ENCODE measurements at places on chromosomes 6 and 20.

GRCh38 chr6:2706558-2706957 is 44.2 kb downstream of the MYLK4 start:
- DNase-seq = no peak

GRCh38 chr6:143542888-143543287 is 31.4 kb upstream of the FUCA2 start:
- no peak for DNase-seq

DNA sequence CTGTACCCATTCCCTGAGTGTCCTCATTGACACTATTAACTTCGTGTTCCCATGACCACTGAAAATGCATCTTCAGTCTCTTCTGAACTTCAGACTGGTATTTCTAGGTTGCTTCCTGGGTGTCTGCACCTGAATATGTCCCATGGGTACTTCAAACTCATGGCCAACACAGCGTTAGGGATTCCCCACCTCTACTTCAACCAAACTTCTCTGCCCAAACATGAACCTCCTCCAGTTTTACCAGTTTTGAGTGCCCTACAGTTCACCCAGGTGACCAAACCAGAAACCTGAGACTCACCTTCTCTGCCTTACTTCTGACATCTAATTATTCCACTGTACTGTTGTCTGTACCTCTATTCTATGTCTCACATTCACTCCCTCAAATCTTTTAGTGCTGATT is 99.5 kb upstream of the SUPT3H start:
- DNase-seq = no peak

GRCh38 chr20:35871259-35871771 is 83.0 kb downstream of the SCAND1 start:
- DNase-seq = no peak

GRCh38 chr6:11460001-11460668 is 77.4 kb upstream of the TMEM170B start:
- no peak for DNase-seq

DNA sequence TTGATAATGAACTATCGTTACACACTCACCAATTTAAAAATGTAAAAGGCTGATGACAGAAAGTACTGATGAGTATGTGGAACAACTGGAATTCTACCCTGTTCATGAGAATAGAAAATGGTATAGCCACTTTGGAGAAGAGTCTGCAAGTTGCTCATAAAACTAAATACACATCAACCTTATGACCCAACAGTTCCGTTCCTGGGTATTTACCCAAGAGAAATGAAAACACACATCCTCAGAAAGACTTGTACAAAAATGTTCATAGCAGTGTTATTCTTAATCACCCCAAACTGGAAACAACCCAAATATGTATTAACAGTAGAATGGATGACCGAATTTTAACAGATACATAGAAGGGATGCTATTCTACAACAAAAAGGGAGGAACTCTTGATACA is 145.7 kb upstream of the LRFN2 start:
- DNase-seq = no peak

GRCh38 chr6:140979642-140980091 is 1153.1 kb upstream of the GJE1 start:
- no peak for DNase-seq

DNA sequence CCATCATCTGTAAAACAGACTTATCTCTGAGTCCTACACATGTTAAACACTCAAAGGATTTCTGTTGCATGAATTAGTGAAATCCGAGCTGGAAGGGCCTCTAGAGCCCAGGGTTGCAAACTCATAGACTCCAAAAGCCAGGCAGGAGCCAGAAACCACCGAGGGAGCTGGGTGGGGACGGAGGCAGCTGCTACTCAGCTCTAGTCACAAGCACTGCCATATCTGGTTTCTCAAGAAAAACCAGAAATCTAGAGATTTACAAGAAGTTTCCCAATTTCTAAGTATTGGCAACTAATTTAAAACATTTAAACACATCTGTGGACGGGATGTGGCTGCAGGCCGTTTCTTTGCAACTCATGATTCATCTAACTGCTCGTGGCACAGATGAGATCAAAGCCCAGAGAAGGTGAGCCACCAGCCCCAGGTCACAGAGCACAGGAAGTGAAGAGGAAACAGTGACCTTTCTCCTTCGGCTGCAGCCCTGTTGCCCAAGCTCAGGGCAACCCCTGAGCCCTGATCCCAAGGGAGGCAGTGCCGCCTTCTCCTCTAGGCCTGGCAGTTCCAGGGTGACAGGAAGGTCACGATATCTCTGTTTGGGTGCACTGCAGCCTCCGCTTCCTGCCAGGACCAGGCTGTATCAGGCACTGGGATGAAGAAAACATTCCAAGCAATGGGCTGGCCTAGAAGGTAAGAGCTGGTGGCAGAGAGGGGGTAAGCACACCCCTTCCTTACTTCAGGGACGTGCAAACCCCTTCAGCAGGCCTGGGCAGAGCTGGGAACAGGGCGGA is 26.4 kb upstream of the PTGIS start:
- no peak for DNase-seq

DNA sequence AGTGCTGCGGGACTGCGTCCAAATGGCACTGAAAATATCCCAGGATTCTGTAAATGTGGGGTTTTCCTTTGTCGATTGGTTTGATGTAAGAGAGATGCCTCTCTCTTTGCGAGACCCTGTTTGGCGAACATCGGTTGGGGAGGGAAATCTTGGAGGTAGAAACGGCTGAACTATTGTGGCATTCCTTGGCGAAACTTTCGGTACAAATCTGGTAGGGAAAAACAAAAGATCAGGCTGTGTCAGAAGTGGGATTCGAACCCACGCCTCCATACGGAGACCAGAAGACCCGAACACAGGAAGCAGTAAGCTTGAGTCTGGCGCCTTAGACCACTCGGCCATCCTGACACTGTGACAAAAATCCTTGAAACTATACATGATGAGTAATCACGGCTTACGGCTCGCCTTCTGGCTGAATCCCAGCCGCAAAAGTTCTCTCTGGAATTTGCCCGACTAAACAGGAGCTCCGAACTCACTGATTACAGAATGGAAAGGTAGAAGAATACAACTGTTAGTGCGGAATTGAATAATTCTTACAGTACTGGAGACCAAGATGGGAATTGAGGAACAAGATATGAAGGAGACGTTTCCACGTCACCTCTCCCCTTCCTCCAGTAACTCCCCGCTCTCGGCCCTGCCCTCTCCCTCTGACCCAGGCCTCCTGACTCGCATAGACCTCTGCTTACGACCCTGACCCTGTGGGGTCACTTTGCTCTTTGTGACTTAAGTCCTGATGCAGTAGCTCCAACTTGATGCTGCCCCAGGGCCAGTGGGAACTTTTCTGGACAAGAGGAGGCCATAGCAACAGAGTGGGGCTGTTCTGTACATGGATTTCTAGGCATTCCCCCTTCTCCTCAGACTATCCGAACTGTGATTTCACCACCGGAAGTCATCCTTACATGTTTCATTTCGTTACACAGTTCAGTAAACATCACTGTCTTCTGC is 132.8 kb upstream of the ZNF184 start:
- DNase-seq = no peak

- DNase-seq = no peak
Observed at GRCh38 chr20:37538003-37538402, 10.3 kb upstream of the BLCAP start.

GRCh38 chr6:143536866-143537691 is 25.6 kb upstream of the FUCA2 start:
- DNase-seq = no peak
